ENCODE measurements at places on chromosomes 5 and 9.

DNA sequence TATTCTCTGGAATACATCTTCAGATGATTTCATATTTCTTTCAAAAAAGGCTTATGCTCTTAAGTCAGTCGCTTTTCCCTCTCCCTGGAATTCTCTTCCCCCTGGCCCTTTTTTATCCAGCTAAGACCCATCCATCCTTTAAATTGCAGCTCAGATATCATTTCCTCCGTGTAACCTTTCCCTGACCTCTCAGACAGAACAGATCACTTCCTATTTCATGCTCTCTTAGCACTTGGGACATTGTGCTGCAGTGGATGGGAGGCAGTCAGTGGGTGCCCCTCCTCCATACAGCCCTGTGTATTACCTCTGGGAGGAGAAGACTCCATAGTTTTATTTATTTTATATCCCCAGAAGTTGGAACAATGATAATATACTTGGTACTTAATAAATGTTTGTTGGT is 423.4 kb downstream of the ISL1 start:
- no peak for DNase-seq

GRCh38 chr9:18585996-18586395 is 112.0 kb downstream of the ADAMTSL1 start:
- DNase-seq = no peak

DNA sequence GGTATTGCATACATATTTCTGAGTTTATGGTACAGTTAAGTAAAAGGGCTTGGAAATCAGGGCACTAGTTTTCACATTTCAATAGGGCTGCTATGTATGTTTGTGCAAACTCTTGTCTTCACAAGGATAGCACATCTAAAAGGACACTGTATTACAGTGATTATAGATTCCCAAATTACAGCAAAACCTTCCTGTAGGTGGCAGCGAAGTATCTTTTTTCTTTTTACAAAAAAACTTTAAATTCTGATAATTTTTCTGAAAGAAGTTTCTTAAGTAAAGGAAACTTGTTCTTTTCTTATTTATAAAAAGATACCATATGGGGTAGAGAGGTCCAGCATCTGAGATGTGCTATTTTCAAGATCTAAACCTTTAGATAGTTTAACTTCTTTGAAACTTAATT is 337.8 kb downstream of the PTPRD start:
- DNase-seq = no peak

- no peak for DNase-seq
These were observed 23.2 kb upstream of the RAI14 start for GRCh38 chr5:34632807-34633422.

DNA sequence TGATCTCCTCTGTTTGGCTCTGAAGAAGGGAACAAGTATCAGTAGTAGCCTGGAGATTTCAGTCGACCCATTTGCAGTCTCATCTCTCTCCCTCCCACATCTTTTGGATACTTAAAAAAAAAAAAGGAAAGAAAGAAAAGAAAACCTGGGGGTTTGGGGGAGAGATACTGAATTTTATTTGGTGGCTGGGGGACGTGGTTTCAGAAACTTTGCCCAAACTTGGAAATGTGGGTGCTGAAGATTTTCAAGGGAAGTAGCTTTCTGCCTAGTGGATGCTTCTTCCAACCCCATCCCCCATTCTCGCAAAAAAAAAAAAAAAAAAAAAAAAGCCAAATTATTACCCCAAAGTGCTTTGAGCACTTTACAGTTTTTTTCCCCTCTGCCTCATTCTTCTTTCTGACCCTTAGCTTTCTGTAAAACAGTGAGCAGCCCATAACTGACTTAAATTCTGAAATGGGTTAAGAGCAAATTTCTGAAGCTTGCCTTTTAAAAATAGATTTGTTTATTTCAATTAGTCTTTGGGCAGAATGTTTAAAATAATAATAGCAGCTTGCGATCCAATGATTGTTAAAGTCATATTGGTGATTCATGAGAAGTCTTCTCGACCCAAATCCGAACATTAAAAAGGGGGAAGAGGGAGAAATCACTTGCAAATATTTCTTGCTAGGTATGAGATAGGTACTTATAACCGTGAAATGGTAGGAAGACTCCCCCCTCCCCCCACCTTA is 894 bp downstream of the FST start:
- DNase-seq = no peak

Data from GM12892 (cell line).